Activated T-cell treated with anti-CD3 and anti-CD28 coated beads for 48 hours (primary cell): ENCODE measurements at places on chromosomes 11 and 22.

- peak; percentile 5 for DNase-seq
These were observed 12.1 kb downstream of the OR10D3 start for GRCh38 chr11:124195189-124195734.

DNA sequence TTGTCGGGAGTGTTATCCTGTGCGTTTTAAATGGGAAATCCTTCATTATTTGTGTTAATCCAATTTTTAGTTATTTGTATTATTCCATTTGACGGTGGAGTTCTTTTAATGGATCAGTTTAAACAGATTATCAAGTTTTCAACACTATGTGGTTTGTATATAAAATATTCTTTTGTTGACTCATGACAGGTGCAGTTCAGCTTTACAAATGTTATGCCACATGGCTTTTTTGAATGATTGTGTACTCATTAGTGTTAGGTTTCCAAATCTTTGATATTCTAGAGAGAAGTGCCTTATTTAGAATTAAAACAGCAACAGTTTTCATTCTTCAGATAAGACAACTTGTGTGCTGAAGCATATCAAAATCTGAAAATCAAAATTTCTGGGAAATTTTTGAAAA is 2.4 kb downstream of the JAM3 start:
- DNase-seq: no peak

GRCh38 chr11:36736103-36736502 is 138.1 kb upstream of the RAG2 start:
- DNase-seq: no peak

DNA sequence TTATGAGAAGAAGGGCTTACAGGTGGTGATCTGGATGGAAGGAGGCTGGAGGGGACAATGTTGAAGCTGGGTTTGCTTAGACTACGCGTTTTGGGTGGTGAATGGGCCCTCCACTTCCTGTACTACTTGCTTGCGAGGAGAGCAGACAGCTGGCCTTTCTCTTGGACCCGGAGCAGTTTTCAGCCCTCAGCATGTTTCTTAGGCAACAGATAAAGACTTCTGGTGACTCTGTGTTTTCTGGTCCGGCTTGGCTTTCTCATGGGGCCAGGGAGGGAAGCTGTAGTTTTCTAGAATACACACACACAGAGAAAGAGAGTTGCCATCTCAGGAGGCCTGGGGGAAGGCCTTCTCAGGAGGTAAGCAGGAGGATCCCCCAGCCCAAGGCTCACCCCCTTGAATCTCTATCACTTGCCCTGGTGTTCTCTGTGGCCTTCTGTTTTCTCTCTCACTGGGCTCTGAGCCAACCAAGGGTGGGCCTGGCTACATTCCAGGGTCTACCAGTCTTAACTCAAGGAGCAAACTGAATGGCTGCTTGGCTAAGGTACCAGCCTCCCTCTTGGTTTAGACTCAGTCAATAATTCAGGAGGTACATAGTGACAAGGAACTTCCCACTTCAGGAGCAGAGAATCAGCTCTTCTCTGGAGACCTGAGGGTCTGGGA is 2.4 kb downstream of the CCS start:
- DNase-seq: no peak

DNA sequence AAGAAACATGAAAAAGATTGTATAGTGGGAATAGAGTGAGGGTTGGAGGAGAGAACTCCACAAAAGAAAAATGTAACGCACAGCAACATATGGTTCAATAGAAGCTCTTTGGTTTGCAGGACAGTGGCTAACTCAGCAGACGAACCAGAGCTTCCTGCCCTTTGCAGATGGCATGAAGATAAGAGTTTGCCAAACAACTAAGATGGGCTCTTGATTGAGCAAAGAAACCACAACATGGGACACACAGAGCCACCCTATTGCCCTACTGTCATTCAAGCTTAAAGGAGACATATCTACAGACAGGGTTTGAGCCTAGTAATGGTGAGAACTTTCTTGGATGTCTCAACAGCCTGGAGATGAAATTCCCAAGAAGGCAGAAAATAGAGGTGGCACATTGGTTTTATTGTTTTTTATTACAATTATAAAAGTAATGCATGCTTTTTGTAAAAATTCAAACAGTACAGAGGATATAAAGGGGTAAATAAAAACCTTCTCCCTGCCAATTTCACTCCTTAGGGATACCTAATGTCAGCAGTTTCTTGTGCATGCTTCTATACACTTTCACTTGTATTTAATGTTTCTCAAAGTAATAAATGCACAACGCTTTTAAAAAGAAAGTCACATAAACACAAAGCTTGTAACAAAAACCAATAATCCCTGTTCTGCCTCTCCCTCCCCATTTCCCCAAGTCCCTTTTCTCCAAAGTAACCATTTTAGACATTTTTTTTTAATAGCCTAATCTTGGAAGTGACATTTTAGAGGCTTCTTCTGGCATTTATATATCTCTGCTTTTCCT is 63.7 kb downstream of the COPB1 start:
- no peak for DNase-seq

GRCh38 chr11:78876676-78877075 is 302.0 kb upstream of the NARS2 start:
- DNase-seq: no peak

GRCh38 chr11:36364551-36365325 is 68.7 kb downstream of the PRR5L start:
- DNase-seq: no peak

DNA sequence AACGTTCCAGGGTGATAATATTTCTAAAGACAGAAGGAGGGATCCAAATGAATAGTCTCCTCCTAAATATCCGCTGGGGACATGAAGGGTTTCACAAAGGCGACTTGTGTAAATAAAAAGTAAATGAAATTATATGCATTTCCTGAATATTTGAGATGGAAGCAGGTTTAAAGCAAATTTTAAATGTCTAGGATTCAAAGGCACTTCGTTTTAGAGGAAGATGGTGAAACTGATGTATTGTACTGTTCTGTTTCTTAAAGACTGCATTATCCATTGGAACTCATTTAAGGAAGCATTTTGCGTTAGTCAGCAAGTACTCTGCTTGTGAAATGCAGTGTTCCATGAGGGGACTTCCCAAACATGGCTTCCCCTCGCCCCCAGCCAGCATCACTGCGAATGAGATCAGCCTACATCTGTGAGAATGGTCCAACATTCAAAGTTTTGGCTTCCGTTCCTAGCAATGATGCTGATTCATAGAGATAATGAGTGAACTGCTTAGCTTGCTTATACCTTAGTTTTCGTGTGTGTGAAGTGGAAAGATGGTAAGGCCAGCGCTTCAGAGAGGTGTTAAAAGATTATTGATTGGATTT is 1.5 kb downstream of the RAB39A start:
- no peak for DNase-seq

- no peak for DNase-seq
These were observed 21.7 kb downstream of the TIMP3 start for GRCh38 chr22:32823024-32823730.

- no peak for DNase-seq
These were observed 20.2 kb downstream of the RFPL1 start for GRCh38 chr22:29458551-29458950.

DNA sequence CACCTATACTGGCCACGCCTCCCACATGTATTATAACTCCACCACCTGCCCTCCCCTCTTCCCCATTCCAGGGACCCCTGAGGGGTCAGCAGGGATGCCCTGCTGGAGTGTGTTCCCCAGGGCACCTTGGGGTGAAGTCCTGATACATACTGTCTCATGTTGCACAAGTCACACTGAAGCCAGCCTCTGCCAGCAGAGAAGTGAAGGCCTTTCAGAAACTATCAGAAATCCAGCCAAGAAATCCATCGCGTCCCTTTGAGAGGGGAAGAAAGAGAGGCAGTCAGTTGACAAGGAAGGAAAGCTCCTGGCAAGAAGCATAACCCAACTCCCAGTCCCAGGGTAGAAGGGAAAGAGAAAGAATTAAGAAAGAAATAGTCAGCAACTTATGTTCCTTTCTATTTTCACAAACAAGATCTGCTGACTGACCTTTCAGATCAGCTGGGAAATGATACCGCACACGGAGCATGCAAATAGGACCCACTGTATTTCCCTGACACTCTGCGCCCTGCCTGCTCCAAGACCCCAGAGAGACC is 45.2 kb downstream of the SC5D start:
- no peak for DNase-seq

DNA sequence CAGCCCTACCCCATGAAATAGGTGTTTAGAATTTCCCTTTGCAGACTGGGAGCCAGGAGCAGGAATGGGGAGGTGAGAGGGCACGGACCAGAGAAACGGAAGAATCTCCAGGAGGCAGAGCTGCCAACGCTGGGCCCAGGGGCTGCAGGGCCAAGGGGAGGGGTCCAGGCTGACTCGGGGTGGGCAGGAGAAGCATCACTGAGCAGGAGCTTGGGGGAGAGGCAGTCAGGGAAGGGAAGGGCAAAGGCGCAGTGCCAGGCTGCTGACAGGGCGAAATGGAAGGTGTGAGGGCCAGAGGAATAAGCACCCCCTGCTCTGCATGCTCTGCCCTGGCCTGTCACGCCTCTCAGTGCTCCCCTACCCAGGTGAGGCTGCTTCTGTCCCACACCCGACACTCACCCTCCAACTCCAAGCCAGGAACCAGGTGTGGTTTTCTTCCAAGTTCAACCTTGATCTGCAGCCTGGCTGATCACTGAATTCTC is 14.5 kb downstream of the LRRC32 start:
- DNase-seq: no peak

DNA sequence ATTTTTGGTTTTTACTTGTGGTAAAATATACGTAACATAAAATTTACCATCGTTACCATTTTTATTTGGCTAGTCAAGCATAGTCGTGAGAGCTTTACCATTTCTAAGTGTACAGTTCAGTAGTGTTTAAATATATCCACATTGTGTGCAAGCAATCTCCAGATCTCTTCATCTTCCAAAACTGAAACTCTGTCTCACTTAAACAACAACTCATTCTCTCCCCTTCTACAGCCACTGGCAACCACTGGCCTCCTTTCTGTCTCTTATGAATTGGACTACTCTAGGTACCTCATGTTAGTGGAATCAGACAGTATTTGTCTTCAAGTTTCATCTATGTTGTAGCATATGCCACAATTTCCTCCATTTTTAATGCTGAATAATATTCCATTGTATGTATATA is 37.4 kb downstream of the SMC1B start:
- no peak for DNase-seq

GRCh38 chr11:123551079-123551478 is 103.3 kb downstream of the SCN3B start:
- DNase-seq: no peak

DNA sequence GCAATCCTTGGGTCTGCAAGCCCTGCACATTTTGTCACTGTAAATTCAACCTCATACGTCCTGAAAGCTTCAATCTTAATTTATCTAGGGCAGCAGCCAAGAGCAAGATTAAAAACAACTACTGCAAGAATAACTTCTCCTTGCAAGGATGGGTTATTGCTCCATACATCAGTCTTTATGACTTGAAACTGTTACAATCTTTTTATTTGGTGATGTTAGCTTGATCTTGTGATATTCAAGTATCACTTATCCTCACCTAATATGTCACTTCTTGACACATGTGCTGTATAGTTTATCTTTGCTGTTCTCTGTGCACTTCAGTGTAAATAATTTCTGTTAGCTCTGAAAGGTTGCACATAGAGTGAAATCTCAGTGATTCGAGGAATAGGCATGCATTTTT is 14.7 kb upstream of the APLP2 start:
- DNase-seq: no peak

DNA sequence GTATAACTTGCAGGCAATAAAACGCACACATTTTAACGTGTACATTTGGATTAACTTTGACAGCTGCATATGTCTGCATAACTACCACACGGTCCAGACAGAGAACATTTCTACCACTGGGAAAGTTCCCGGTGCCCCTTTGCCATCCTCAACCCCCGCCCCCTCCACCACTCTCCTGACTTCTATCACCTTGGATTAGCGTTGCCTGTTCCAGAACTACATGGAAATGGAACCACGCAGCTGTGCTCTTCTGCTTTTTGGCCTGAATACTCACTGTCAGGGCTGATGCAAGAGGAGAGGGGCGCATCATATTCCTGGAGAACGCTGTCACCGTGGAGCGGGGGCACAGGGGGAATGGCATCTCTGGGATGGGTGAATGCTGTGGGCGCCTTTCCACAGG is 62.1 kb downstream of the LRP5 start:
- no peak for DNase-seq

DNA sequence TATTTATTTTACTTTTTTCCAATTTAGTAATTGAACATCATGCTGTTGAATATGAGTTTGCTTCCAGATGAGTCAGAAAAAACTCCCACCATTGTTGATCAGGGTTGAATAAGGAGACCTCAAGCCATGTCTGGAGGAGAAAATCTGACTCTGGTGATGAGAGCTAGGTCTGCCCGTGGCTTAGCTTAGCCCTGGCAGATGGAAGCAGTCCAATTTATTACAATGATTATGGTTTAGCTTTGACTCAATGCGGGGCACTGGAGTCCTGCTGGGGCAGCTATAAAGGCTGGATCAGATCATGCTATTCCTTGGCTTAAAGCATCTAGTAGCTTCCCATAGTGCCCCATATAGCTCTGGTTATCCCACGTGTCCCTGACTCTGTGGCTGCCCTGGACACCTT is 506.5 kb downstream of the MN1 start:
- DNase-seq: no peak

- no peak for DNase-seq
These were observed 77.0 kb downstream of the CD44 start for GRCh38 chr11:35215945-35216344.

DNA sequence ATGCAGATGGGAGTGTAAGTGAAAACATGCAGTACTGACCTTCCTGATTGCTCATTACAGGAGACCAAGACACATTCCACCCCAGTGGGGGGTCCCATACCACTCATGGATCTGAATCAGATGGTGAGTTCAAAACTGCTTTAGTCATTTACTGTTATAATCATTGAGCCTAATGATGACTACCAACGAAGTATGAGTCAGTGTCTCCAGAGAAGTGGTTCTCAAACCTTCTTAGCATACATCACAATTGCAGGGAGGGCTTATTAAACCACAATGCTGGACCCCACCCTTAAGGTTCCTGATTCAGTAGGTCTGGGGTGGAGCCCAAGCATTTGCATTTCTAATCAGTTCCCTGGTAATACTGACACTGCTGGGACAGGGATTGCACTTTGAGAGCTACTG is 75.8 kb downstream of the CD44 start:
- DNase-seq: peak; percentile 33

DNA sequence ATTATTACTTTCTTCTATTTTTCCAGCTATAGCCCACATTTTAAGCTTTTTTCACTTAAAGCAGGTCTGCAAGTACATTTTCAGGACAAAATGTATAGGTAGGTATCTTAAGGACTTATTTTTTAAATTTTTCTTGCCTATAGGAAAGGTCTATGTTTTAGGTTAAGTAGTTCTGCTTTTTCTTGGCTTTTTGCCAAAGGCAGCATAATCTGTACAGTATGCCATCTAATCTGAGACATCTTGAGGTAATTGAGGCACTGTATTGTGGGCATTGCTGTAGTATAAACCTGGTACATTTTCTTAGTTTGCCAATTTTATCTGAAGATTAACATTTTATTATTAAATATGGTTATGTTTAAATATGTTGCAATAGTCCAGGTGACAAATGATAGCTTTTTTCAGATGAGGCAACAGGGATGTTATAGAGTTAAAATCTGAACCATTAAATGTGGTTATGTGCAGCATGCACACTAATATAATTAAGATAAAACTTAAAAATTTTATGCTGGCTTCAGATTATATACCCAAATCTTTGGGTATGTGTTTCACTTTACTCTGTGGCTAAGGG is 42.9 kb downstream of the QSER1 start:
- DNase-seq: no peak

GRCh38 chr11:1491379-1491778 is 4.8 kb upstream of the MOB2 start:
- DNase-seq: no peak
